8988T (cell line): ENCODE measurements at places on chromosomes 2 and 18.

DNA sequence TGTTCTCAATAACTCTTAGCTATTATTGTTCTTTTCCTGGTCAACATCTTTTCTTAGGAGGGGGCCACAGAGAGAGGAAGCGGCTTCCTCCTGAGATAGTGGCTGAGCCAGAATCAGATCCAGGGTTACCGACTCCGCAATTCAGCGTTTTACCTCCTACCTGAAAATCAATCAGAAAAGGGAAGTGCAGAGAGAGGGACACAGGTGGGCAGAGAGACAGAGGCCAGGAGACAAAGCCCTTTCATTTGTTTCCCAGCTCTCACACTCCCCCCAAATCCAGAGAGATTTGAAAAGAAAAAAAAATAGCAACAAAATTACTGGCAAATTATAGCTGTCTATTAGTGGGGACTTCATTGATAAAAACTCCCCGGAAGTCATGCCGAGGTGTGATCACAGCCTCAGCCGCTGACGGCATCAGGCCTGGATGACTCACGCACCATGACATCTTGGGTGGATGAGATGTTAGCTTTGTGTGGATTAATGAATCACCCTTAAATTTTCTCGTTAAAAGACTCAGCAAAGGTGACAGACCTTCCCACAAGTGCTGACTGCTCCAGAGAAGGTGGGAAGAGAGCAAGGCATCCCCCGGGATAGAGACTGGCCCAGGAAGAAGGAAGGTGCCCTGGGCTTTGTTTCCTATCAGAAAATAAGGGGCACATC is 120.7 kb downstream of the LOXHD1 start:
- DNase-seq, result no peak

DNA sequence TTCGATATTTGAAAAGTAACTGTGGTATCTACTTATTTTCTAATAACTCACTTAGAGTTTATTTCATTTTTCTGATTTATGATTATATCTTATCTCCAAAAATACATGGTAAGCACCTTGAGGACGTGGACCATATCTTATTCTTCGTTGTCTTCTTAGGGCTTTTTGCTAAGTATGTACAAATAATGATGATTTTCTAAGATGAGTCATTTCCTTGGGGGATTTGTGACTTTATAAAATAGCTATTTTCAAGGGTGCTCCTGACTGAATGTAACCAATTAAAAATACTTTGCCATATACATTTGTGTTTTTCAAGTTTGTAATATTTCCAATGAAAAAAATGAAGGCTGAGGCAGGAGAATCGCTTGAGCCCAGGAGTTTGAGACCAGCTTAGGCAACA is 56.3 kb downstream of the GREB1L start:
- DNase-seq, result no peak

DNA sequence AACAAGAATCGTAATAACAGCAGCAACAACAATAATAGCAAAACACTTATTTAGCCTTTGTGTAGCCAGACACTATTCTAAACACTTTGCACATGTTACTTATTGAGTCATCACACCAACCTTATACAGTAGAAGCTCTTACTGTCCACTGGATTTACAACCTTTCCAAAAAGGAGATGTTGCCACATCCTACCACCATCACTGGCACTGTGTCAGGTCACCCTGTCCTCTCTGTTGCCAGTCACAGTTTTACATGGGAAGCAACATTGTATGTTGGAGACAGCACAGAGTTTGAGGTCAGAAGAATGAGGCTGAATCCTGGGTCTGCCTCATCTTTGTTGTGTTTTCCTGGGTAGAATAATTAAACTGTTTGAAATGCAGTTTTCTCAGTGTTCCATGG is 201.4 kb upstream of the EPAS1 start:
- DNase-seq, result no peak

GRCh38 chr18:61031626-61032025 is 301.6 kb upstream of the CDH20 start:
- DNase-seq, result no peak

GRCh38 chr18:10131460-10132395 is 217.9 kb downstream of the VAPA start:
- DNase-seq, result no peak

DNA sequence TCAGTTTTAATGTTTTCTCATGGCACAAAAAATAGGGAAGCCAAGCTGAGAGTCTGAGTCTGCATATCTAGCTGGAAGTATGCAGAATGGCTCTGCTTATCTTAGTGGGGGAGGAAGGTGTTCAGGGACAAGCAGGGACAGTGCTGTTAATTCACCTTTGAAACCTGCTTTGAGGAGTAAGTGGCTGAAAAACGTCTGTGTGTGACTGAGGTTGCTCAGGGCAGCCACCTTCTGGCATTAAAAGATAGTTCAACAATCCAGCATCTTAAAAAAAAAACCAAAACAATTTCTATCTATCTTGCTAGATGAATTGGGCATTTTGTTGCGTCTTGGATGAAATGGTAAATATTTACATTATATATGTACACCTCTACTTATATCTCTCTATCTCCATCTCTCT is 2.0 kb upstream of the TRPM8 start:
- DNase-seq, result no peak

GRCh38 chr18:3286159-3286558 is 24.2 kb downstream of the MYL12B start:
- no peak for DNase-seq

DNA sequence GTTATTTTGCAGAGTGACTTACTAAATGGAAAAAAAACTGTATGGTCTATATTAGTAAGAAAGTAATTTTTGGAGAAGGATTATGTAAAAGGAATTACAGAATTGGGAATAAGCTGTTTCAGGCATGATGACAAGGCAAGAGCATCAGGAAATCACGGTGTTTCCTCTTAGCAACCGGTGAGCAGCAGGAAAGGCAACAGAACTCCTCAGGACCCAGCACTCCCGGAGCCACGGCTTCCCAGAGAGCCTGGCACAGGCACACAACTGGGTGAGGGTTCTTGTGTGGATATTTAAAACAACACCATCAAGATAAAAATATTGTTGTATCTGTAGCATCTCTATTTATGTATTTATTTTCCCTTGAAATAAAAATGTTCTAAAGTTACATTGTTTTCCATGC is 34.4 kb downstream of the CYP27C1 start:
- no peak for DNase-seq

- no peak for DNase-seq
Observed at GRCh38 chr18:59915606-59916005, 15.8 kb downstream of the PMAIP1 start.

- no peak for DNase-seq
Observed at GRCh38 chr2:63218800-63219526, 168.3 kb downstream of the OTX1 start.

GRCh38 chr18:47574966-47575365 is 323.5 kb upstream of the SKOR2 start:
- DNase-seq, result no peak

DNA sequence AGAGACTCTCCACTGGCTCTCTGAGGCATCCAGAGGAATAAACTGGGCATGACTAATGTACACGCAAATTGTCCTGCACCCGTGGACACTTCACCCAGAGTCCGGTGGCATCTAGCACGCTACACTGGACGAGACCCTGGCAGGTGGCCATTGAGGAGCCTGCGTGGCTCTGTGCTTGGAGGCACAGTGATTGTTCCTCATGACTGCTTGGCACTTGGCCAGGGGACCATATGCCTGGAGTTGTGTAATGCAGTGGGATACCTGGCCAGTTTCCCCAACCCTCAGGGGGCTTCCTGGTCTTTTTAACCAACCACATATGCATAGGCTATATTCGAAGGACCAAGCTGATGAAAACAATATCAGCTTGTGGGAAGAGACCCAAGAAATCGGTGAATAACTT is 66.6 kb downstream of the MTCL1 start:
- no peak for DNase-seq

DNA sequence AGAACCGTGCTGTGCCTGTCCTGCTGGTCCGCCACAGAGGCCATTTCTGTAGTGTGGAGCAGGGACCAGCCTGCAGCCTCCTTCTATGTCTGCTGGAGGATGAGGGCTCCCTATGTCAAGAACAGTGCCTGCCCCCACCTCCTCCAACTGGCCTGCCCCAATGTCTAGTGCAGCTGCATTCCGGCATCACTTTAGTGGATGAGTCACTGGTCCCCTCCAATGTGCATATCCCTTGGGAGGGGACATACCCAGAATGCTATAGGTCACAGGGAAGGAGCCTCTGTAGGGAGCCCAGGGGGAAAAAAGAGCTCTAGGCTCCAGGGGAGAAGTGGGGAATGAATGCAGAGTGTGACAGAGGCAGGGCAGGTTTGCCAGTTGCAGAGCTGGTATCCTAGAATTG is 219.6 kb downstream of the CELF4 start:
- DNase-seq, result no peak

- DNase-seq, result no peak
Observed at GRCh38 chr2:45776160-45776955, 124.9 kb downstream of the PRKCE start.

- no peak for DNase-seq
Observed at GRCh38 chr2:236981701-236982485, 103.8 kb upstream of the COPS8 start.

- DNase-seq, result no peak
Observed at GRCh38 chr2:33384599-33384961, 91.9 kb upstream of the RASGRP3 start.

GRCh38 chr2:84925336-84925723 is 19.9 kb downstream of the TMSB10 start:
- DNase-seq, result no peak

- no peak for DNase-seq
Observed at GRCh38 chr2:133292259-133292658, 276.0 kb downstream of the NCKAP5 start.

- no peak for DNase-seq
Observed at GRCh38 chr2:205730191-205730590, 47.9 kb downstream of the NRP2 start.

GRCh38 chr2:68516051-68516955 is 48.9 kb downstream of the APLF start:
- DNase-seq, result no peak

DNA sequence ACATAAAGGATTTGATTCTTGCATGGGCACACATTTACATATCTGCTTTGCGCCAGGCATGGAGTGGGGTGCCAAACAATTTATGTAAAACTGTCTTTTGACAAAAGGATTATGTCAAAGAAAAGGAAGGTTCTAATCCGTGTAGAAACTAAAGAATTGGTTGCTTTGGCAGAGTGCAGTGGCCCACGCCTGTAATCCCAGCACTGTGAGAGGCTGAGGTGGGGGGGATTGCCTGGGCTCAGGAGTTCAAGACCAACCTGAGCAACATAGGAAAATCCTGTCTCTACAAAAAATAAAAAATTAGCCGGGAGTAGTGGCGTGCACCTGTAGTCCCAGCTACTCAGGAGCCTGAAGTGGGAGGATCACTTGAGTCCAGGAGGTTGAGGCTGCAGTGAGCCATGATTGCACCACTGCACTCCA is 1.1 kb upstream of the MTERF4 start:
- DNase-seq, result no peak

GRCh38 chr2:208982831-208983230 is 441.0 kb upstream of the MAP2 start:
- no peak for DNase-seq

DNA sequence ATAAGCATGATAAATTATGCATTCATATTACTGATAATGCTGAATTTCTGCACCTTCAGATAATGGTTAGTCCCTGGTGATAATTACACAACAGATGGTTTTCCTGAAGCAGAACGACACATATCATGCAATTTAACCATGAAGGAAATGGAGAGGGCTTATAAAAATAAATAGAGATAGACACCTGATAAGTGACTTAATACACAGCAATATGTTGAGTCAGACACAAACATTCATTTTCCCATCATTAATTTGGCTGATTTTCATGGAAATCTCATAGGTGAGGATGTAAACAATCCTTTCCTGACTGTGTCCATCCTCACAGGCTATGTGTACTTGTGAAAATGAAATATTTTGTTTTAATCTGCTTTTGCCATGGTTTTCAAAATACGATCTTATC is 36.9 kb upstream of the DSEL start:
- no peak for DNase-seq

GRCh38 chr2:44616667-44617155 is 255.0 kb downstream of the CAMKMT start:
- DNase-seq, result no peak

GRCh38 chr2:47815764-47816163 is 32.8 kb downstream of the MSH6 start:
- no peak for DNase-seq

DNA sequence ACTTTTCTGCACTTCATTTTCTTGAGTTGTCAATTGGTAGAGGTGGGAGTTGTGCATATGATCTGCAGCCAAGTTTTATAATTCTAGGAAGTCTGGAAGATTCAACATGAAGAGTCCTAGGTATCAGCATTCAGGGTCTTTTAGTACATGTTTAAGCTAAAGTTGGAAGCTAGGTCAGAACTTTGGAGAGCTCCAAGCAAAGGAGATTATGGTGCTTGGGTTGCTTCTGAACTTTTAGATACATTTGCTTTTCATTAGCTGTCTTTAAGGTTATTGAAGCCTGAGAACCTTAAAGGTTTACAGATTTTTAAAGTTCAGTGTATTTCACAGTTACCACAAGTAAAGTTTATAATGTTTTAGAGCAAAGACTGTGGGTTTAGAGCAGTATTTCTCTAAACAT is 85.5 kb downstream of the EPC2 start:
- DNase-seq, result no peak

DNA sequence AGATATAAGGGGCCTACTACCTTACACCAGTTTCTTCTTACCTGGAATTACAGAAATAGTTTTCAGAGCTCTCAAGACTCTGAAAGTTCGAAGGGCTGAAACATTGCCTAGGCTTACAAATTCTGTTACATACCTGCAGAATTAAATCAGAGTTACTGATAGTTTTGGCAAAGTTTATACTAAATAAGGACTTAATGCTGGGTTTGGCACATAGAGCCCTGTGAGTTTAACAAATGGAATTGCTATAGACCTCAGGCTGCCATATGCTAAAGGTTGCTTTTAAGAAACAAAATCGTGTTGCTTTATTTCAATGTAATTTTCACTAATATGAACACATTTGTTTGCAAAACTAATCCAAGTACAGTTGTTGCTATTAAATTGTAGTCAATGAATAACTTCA is 40.1 kb downstream of the SCN3A start:
- DNase-seq, result no peak

- DNase-seq, result no peak
Observed at GRCh38 chr2:239295377-239296019, 105.3 kb downstream of the HDAC4 start.

DNA sequence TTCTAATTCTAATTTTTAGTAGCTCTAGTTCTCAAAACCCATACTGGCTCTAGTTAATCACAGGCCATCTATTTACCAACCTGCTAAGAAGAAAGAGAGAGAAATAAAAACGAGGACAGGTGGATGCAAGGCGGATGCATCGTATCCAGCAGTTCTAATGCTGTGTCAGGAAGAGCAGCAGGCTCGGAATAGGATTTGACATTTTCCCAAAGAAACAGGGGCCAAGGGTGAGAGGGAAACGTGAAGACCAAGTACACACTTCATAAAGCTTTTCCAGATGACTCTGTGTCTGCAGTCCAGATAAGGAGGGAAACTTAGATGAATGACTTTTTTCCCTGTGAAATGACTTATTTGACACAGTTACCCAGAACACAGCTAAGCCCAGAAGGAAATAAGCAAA is 117.5 kb downstream of the ESCO1 start:
- DNase-seq, result no peak

GRCh38 chr2:199994371-199994770 is 39.0 kb downstream of the MAIP1 start:
- DNase-seq, result no peak

GRCh38 chr18:76405681-76406356 is 89.2 kb downstream of the ZNF516 start:
- no peak for DNase-seq
